ENCODE measurements at places on chromosomes 13 and 19.

DNA sequence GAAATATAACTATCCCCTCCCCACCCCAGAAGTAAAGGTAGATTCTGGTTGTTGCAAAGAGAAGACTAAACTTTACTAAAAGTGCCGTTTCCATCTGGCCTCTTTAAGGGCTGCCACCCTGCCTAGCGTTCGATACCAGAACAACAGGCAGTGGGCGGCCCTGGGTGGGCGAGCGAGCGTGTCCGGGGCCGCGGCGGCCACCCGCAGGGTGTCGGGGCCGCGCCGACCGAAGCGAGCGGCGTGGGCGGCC is 2.6 kb downstream of the FGF9 start:
- DNase-seq, result no peak

DNA sequence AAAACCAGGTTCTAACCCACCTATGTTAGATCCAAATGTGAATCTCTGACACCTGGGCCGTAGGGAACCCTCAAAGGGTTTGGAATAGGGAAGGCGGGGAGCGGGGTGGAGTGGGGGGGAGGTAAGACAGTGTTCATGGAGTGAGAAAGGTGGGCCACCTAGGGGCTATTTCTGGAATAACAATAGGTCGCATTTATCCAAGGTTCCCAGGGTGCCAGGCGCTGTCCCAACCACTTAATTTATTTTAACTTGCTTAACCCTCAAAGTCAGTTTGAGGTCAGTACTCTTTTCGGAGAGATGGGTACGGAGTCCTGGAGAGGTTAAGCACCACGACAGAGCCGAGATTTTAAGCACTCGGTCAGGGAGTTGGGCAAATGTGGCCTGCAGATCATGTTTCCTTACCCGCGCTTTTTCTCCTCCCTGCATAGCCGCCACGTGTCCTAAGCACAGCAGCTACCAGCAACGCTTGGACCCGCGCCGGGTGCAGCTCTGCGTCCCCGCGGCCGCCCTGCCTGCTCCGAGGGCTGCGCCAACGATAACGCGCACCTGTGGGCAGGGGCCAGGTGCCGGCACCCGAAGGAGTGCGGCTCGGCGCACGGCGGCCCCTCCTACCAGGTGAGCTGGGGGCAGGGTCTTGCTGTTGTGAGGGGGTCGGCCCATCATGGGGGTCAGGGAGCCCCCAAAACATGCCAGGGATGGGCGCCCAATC is 25.0 kb upstream of the FXYD3 start:
- DNase-seq, result peak; percentile 50

GRCh38 chr13:111117289-111117688 is 2.2 kb downstream of the ARHGEF7 start:
- DNase-seq, result no peak

DNA sequence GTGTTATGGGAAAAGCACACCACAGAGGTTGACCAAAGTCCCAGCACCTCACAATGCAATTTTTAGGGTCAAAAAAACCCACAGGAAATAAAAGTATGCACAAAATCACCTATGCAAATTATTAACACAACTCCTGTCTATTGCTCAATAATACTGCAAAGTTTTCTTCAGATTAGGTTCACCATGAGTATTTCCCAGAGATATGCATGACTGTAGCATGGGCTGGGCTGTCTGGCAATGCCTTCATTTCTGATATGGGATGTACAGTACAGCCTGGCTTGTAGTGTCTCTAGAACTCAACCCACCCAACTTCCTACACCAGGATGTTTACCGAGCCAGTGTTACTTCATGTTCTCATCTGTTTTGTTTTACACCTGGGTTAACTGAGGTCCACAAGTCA is 698.7 kb upstream of the ARGLU1 start:
- no peak for DNase-seq

DNA sequence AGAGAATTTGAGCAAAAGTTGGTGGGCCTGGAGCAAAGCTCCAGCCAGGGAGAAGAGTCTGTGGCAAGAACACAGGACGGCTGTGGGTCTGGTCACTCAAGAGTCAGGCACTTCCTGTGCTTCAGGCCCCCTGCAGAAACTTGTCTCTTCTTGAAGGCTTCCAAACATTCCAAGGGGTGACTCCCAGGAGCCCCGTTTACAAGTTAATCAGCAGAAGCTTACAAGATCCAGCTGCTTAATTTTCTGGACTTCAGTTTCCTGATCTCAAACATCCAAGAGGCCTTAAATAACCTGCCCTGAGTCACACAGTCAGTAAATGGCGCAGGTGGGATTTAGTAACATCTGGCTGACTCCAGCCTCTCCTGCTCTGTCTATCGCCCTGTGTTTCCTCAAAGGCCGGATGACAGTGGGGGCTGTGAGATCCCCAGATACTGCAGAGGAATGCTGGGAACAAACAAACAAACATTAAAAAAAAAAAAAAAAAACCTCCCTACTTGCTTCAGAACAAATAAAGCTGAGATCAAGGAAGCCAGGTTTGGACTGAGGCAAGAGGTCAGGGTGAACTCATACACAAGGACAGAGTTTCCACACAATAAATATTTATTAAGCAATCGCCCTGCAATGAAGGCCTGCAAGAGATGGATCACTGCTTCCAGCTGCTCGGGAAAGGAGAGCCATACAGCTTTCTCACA is 175.4 kb upstream of the RFC3 start:
- no peak for DNase-seq

DNA sequence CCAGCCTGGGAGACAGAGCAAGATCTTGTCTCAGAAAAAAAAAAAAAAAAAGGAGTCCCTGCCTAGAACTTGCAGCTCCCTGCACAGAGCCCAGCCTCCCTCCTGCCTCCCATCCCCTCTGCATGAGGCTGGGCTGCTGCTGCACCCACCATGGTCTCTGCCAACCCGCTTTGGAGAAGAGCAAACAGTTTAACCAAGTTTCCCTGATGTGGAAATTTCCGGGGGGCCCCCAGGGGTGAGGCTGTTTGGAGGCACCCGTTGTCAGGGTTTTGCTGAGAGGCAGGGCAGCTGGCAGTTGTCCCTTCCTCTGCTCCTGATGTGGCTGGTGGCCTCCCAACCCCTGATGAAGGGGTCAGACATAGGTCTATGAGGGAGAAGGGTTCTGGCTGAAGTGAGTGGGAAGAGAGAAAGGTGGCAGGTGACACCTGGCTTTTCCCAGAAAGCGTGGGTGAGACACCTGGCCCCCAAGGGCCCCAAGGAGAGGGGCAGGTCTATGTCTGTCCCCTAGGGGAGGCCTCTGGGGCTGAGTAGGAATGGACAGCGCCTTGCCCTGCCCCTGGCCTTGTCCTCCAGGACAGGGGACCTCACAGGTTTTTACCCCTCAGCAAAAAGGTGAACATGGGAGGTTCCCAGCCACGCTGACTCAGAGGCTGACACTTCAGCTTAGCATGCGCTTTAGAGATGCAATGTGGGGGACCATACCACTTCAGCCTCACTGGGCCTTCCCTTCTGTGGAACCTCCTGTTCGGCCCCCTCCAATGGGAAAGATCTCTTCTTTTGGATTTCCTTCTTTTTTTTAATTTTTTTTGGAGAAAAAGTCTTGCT is 5.5 kb downstream of the LRP3 start:
- no peak for DNase-seq

DNA sequence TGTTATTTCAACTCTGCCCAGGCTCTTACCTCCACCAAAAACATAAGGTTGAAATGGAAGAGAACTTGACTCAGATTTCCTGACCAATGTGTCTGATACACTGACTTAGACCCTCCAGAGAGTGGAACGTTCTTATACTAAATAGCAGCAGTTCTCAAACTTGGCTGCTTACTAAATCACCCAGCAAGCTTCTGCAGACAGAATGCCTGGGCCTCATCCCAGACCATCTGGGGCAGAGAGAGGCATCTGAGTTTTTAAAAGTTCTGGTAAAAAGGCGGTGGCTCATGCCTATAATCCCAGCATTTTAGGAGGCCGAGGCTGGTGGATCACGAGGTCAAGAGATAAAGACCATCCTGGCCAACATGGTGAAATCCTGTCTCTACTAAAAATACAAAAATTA is 46.3 kb downstream of the NEK5 start:
- DNase-seq, result no peak

DNA sequence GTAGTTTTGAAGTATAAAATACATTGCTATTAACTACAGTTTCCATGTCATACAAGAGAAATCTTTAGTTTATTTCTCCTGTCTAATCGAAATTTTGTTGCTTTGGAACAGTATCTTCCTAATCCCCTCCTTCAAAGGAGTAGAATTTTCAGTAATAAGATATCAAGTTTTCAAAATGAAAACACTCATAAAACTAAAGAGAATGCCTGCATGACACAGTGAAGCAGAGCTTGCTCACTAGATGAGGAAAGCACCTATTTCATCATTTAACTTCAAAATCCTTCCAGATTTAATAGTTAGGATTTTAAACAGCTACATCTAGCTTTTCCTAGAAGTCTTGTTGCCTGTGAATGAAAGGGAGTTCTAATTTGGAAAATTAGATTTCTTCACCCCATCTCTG is 80.8 kb downstream of the TNFSF11 start:
- no peak for DNase-seq
